NCI-H1092 treated with DMSO at 0.1 percent for 48 hours (cell line): ENCODE measurements at places on chromosomes 3 and 15.

DNA sequence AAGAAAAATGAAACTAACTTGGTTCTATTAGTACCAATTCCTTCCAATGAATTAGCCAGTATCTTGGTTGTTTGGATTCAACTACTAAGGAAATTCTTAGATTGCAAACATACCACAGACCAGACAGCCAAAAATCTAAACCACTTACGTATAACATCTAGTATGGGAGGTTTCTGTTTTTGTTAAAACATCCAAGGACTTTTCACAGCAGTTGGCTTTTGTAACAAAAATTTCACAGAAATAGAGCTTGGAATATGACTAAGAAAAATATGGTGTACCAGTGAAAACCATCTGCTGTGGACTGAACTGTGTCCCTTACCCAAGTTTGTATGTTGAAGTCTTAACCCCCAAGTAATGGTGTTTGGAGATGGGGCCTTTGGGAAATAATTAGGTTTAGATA is 199.2 kb downstream of the OTOL1 start:
- no peak for DNase-seq

DNA sequence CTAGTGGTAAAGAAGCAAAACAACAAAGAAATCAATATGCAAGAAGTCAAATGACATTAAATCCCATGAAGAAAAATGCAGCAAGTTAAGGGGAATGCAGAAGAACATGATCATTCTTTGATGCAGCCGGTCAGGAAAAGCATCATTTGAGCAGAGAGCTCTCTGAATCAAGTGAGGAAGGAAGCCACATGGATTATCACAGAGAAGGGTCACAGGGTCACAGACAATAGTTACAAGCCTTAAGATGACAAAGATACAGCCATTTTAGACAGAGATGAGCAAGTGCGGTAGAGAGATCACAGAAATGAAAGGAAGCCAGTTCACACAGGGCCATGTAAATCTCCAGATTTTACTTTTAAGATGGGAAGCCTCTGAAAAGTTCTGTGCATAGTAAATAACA is 43.9 kb downstream of the UBE3A start:
- DNase-seq: no peak

GRCh38 chr3:29168696-29169095 is 112.2 kb upstream of the RBMS3 start:
- DNase-seq: no peak

DNA sequence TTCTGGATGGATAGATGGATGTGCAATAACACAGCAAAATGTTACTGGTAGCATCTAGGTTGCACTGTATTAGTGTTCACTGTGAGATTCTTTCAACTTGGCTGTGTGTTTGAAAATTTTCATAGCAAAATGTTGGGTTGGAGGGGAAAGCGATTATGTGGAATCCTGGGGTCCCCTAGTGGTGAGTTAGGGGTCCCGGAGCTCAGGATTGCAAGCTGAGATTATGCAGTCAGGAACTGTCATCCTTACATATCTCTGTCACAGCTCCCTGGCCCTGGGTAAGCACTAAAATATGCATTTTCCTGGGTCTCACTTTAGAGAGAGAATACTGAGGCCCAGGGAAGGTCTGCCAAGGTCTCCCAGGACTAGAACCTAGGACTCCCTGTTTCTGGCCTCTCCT is 77.2 kb downstream of the CEMIP start:
- no peak for DNase-seq

DNA sequence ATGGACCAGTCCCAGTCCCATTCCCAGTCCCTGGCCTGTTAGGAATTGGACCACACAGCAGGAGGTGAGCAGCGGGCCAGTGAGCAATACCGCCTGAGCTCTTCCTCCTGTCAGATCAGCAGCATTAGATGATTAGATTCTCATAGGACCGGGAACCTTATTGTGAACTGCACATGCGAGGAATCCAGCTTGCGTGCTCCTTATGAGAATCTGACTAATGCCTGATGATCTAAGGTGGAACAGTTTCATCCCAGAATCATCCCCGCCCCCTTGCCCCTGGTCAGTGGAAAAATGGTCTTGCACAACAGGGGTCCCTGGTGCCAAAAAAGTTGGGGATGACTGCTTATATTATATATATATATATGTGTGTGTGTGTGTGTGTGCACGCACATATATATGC is 63.1 kb downstream of the IFT57 start:
- no peak for DNase-seq

- no peak for DNase-seq
Measured at GRCh38 chr3:25293736-25294135, 134.3 kb upstream of the RARB start.

GRCh38 chr15:33460166-33460805 is 149.5 kb downstream of the RYR3 start:
- no peak for DNase-seq

GRCh38 chr3:63945558-63946096 is 33.4 kb upstream of the SCAANT1 start:
- no peak for DNase-seq

GRCh38 chr3:58135712-58136543 is 74.8 kb downstream of the DNASE1L3 start:
- no peak for DNase-seq

DNA sequence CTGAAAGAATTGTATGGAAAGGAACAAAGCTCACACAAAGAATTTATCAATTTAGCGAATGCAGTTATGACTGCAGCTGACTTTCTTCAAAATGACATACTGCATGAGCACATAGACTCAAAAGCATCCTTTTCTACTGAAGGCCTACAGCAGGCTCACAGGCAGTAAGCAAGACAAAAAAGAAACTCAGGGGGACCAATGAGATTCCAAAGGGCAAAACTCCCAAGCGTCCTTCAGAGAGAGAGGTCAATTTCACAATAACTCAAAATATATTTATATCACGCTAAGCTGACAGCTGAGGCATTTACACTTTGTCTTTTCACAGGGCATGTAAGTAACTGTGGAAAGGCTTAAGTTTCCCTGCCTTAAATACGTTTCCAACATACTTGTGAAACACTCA is 427.9 kb upstream of the RASGRP1 start:
- no peak for DNase-seq

DNA sequence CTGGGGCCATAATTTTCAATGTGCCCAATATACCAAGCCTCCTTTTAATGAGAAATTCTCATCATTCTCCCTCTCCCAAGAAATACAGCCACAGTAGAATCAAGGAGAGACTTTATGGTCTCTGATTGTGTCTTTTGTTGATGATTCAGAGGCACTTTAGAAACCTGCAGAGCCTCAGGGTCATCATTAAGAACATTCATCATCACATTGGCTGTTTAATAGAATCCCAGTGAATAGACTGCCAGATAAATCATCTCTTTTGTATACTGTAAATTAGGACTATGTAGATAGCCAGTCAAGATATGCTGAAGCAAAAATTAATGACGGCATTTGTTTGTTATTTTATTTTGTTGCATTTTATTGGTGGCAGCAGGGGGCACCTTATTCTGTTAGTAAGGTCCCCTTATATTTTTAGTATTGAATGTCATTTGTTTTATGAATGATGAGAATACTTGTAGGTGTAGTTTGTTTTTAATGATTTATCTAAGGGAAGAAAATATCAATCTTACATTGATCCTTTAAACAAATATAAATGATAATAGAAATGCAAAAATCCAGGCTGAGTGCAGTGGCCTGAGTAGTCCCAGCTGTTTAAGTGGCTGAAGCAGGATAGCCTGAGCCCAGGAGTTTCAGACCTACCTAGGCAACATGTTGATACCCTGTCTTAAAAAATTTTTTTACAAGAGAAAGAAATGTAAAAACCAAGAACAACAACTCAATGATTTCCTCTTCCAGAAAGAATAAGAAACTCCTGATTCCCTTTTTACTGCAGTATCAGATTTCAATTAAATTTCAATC is 138.8 kb downstream of the ZBBX start:
- no peak for DNase-seq

- no peak for DNase-seq
Measured at GRCh38 chr3:54192026-54192425, 69.7 kb downstream of the CACNA2D3 start.

- no peak for DNase-seq
Measured at GRCh38 chr3:111954228-111954990, 24.4 kb upstream of the ABHD10 start.

- DNase-seq: no peak
Measured at GRCh38 chr3:45654397-45654944, 34.7 kb upstream of the SACM1L start.

DNA sequence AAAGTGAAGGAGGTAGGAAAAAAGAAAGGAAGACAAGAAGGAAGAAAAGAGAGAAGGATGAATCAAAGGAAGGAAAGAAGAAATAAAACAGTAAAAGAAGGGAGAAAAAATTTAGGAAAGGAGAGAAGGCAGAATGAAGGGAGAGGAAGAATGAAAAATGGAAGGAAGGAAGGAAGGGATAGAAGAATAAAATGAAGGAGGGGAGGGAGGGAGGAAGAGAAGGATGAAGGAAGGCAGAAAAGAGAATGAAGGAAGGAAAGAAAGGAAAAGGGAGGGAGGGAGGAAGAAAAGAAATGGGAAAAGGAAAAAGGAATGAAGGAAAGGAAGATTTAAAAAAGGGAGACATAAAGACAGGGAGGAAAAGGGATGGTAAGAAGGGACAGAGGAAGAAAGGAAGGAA is 393.7 kb upstream of the GRM7 start:
- DNase-seq: no peak

DNA sequence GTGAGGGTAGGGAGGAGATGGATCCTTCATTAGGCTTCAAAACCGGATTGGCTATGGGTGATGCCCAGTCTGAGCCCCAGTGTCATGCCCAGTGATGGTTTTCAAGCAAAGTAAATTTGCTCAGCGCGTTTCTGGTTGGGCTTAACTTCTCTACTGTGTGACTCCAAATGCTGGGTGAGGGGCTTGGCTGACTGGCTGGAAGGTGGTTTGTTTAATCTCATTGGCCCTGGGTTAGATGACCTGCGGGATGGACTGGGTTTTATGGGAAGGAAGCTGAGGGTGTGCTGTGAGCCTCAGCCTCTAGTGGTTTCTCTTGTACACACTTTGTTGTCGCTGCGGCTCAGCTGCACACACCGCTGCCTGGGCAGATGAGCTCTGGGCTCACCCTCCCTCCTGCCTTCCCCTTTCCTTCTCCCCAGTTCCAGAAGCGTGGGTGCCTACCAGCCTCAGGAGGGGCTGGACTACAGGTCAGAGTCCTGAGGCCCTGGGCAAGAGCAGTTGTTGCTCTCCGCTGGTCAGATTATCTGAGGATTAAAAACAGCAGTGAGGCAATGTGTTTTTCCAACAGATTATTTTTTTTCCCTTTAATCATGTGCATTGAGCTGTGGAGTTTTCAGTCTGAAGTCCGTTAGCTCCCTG is 18.6 kb downstream of the PDIA5 start:
- peak; percentile 31 for DNase-seq

GRCh38 chr15:57395292-57395691 is 19.0 kb downstream of the CGNL1 start:
- no peak for DNase-seq

GRCh38 chr3:36135863-36136262 is 244.4 kb upstream of the STAC start:
- no peak for DNase-seq

GRCh38 chr15:99895956-99896311 is 162.7 kb upstream of the LYSMD4 start:
- no peak for DNase-seq

DNA sequence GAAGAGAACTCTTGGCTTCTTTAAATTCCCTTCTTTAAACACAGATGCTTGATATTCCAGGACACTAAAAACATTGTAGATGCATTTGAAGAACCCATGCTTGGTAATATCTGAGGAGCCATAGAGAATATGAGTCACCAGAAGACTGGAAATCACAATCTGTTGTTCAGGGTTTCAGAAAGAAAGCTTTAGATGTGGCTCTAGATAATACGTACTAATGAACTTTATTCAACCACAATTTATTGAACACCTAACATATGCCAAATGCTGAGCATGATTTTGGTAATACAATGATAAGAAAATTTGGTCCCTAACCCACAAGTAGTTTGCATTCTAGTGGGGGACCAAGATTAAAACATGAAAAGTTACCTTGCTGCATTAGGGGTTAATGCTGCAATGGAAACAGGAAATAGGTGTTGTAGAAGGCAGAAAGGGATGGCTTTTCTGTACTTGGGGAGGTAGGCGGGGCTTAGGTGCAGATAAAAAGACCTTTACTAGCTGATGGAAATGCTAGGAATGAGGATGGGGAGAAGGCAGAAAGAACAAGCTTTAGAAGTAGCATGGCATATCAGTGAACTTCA is 11.6 kb upstream of the PLD1 start:
- no peak for DNase-seq

- DNase-seq: no peak
Measured at GRCh38 chr3:129061888-129062834, 1.6 kb downstream of the GP9 start.

GRCh38 chr3:48013288-48013980 is 2.8 kb downstream of the MAP4 start:
- no peak for DNase-seq

- DNase-seq: no peak
Measured at GRCh38 chr3:166052440-166052839, 215.2 kb upstream of the BCHE start.

- peak; percentile 6 for DNase-seq
Measured at GRCh38 chr15:65077981-65078352, 1.4 kb downstream of the KBTBD13 start.
